Motor neuron (in vitro differentiated cells): ENCODE measurements at places on chromosomes 7 and 10. TPM values are rescaled to one million over a fixed set of nuclear protein-coding genes. Genes with fewer than 3 reads are reported as not detected.

The PRLHR gene
- total RNA-seq = 1.1 TPM in 1 of 2 replicates, not detected in the other

The SSC4D gene
- total RNA-seq = 0.60 and 0.81 TPM in 2 replicates

The MKX gene
- 30.1 and 33.1 TPM in 2 replicates for total RNA-seq

The OR2A5 gene
- 0.13 and 0.18 TPM in 2 replicates for total RNA-seq

The BRAF gene
- total RNA-seq = 33.0 and 33.1 TPM in 2 replicates

The CWF19L1 gene
- 30.8 and 35.5 TPM in 2 replicates for total RNA-seq

The PIK3CG gene
- 0.75 and 0.76 TPM in 2 replicates for total RNA-seq

The CRYGN gene
- total RNA-seq = 0.38 and 0.87 TPM in 2 replicates

The PAX2 gene
- total RNA-seq = 1.0 and 1.6 TPM in 2 replicates

The YWHAG gene
- 267 and 275 TPM in 2 replicates for total RNA-seq

The GDF10 gene
- 0.24 TPM in 1 of 2 replicates, not detected in the other for total RNA-seq

The MYOF gene
- total RNA-seq = 45.6 and 84.5 TPM in 2 replicates

The AMPH gene
- 20.5 and 21.5 TPM in 2 replicates for total RNA-seq

The UNC5B gene
- total RNA-seq = 18.1 and 19.9 TPM in 2 replicates

- ATAC-seq = no peak
Measured at GRCh38 chr7:1964211-1964912, 268.4 kb downstream of the MAD1L1 start.

DNA sequence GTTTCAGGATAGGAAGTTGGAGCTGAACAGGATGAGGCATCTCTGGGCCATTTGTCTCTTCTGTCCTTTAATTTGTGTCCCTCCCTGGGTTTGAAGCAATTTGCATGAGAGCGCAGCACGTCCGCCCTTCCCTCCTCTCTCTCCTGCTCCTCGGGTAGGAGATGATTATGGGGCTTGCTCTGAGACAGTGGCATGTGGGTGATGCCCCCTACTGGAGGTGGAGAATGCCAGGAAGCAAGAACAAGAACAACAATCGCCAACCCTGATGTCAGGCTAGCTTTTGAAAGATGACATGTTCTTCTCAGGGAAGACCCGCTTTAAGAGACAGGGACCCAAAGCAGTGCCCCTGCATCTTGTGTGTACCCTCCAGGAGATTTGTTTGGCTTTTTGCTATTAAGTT is 63.9 kb upstream of the LOXL4 start:
- no peak for ATAC-seq

DNA sequence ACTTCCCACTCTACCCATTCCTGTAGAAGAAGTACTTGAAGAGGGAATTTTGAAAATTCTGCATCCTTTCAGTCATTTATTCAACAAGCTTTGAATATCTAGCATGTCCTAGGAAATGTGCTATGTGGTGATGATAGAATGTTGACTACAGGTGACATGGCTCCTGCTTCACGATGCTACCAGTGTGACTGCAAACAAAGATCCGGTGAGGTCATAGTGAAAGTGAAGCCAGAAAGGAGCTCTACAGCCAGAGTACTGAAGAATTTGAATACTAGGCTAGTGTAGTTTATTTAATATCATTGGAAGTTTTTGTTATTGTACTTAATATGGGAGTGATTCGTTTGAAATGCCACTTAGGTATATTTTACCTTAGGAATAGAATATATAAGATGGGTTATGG is 348.1 kb downstream of the TFEC start:
- no peak for ATAC-seq

GRCh38 chr7:77403957-77404356 is 12.2 kb downstream of the GSAP start:
- ATAC-seq = no peak

- peak; percentile 2 for ATAC-seq
Measured at GRCh38 chr10:79430936-79431335, 14.5 kb downstream of the ZCCHC24 start.

DNA sequence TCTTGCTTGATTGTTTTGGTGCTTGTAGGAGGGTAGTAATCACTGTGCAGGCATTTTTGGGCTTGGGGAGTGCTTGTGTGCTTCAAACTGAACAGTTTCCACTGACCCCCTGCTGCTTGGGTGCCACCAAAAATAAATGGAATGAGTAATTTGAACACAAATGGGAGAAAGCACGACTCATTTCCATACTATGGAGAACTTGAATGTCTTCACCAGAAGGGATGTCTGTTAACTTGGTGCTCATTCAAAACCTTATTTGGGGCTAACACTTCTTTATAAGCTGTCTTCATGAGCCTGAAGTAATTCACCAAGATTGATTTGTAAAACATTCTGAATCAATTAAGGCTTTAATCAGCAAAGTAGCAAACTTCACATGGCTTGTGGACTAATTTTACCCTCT is 560.3 kb downstream of the SDK1 start:
- ATAC-seq = peak; percentile 9

DNA sequence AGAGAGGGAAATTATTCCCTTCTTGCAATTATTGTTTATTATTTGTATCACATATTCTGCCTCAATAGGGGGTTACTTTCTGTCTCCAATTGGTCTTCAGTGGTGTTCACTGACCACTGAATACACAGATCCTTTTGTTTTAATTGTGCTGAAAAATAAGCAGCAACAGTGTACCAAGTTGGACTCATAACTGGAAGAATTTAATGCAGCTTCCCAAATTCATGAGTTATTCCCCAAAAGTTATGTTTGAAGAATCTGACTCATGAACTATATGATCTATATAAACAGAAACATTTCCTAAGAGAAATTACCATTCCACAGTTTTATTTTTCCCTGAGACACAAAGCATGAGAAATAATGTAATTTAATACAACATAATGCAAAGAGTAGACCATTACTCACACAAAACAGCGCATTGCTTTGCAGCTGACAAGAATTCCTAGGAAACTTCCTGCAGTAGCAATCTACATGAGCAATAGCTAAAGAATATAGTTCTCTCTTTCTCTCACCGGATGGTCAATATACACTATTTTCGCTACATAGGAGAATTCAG is 479.2 kb downstream of the HTR7 start:
- no peak for ATAC-seq

DNA sequence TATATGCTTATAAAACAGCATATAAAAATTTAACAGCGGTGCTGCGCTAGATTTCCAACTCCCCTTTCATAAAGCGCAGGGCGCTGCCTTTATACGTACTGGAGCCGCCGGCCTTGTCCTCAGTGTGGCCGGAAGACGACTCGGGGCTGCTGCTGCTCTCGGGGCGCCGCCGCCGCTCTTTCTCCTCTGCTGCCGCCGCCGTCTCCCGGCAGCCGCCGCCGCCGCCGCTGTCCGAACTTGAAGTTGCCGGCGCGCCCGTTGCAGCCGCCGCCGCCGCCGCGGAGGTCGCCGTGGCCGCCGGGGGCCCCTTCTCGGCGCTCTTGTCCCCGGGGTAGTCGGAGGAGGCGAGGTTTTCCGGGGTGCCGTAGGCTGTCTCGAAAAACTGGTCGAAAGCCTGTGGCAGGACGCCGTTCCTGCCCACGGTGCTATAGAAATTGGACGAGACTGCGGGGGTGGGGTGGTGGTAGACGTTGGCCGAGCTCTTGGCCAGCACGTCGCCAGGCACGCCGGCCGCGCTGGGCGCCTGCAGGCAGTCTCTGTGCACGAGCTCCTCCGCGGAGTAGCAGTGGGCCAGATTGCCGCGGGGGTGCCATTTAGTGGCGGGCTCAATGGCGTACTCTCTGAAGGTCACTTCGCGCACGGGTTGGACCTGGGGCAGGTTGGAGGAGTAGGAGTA is 557 bp downstream of the HOXA11 start:
- peak; percentile 50 for ATAC-seq

- ATAC-seq = no peak
Measured at GRCh38 chr10:96921655-96922054, 89.6 kb downstream of the LCOR start.

- ATAC-seq = no peak
Measured at GRCh38 chr7:157310676-157311185, 26.1 kb upstream of the DNAJB6 start.

DNA sequence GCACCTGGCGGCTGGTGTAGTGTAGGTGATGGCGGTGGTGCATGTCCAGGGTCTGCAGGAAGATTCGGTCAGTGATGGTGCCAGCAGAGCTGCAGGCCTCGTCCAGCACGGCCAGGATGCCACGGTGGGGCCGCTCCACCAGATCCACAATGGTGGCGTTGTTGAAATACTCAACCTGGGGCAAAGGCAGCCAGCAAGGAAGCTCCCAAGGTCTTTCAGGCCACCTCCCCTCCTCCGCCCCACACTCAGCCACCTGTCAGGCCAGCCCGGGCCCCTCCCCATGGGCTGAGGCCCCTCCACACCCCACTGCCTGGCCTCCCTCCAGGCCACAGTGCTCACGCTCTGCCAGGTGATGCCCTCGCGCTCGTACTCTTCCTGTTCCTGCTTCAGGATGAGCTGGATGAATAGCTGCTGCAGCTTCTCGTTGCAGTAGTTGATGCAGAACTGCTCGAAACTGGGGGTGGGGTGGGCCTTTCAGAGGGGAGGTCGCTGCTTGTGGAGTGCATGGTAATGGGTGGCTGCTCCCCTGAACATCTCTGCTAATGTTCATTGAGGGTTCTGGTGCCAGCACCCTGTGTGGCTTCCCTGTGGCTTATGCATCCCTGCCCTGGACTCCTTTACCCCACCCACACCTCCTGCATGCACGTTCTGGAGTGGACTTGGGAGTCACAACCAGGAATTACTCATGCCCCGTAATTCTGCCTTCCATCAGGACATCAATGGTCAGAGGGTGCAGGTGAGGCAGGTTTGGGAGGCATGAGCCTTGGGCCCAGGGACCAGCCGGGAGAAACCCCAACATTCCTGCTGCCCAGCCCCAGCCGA is 8.9 kb downstream of the MYO1G start:
- no peak for ATAC-seq

GRCh38 chr10:90959826-90960225 is 38.9 kb upstream of the ANKRD1 start:
- ATAC-seq = no peak

GRCh38 chr10:27997865-27998177 is 1.1 kb downstream of the ODAD2 start:
- no peak for ATAC-seq

DNA sequence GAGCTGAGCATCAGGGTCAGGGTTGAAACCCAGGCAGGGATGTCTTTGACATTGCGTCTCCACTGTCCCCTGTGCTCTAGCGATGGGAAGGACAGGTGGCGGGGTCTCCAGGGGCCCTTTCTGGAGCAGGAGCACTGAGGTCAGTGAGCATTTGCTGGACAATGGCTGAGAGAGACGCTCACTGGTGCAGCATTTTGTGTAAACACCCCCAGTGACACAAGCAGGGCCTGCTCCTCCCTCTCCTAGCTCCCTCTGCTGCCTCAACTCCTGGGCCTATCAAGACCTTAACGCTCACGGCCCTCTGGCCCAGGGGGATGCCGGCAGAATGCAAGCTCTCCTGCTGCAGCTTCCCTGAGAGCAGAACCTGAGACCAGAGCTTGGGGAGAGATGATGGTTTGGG is 17.4 kb upstream of the INMT start:
- ATAC-seq = peak; percentile 57

GRCh38 chr7:76381814-76382213 is 23.0 kb upstream of the YWHAG start:
- no peak for ATAC-seq

- peak; percentile 56 for ATAC-seq
Measured at GRCh38 chr7:23470330-23471105, at the start of gene IGF2BP3. IGF2BP3 (minus strand) TSS chr7:23470491; CDS start chr7:23470110, 381 bp downstream.

- no peak for ATAC-seq
Measured at GRCh38 chr10:15712883-15713282, 6.8 kb downstream of the ITGA8 start.

GRCh38 chr7:35797311-35797710 is 3.5 kb upstream of the SEPTIN7 start:
- ATAC-seq = no peak

DNA sequence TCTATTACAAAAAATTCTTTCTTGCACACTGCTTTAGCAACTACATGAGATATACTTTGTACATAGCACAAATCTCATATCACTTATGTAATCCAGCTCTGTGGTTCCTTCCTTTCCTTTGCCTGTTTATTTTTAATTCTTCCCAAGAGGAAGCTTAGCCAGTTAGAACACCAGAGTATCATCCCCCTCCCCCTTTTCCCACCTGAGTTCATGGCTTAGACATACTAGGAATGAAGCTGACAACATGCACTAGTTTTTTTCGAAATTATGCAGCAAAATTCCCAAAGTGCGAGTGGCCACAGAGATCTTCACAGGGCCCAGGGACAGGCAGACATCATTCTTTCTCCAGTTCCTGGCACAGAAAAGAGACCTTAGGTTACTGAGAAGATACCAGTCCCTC is 17.8 kb downstream of the CAV1 start:
- ATAC-seq = no peak

DNA sequence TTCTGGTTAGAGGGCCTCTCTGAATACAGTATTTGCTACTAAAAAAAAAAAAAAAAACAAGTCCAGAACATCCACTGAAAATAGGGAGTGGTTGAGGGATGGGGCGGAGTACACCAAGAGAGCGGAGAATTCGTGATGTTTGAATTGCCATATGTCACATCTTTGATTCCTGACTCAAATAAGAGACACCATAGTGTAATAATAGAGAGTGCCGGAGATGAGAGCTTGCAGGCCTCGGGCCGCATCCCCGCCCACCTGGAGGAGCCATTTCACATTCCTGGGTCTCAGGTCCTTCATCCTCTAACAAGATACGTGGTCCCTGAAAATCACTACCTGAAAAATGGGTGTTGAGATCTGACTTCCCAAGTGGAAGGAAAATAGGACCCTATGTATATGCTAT is 46.8 kb downstream of the KIAA1549 start:
- ATAC-seq = no peak

DNA sequence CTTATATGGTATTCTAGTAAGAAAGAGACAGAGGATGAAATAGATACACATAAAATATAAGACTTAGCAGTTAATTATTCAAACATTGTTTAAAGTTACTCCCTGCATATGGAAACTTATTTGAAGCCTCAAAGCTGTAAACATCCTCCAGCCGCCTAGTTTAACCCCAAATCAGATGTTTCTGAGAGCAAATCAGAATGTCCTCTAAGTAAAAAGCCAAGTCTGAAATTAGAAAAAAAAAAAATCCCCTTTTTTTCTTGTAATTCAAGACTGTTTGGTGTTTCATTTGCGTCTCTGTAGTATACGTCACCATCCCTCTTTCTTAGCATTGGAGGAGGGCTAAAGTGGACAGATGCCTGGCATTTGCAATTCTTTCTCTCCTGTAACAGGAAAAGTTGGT is 46.4 kb downstream of the TMEM26 start:
- ATAC-seq = no peak

GRCh38 chr10:20858292-20859124 is 38.6 kb downstream of the NEBL start:
- ATAC-seq = no peak

DNA sequence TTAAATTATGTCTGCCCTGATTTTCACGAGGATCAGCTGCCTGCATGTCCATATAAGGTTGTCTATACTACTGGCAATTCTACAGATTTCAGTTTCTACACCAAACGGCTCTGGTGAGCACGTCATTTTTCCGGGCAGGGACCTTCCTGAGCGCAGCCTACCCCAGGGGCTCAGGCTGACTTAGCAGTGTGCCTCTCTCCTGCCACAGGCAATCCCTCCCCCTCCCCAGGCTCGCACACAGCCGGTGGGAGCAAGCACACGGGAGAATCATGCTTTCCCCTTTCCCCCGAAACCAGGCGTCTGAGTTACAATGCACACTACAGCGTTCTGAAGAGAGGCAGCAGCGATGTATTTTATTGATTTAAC is 1.7 kb downstream of the KLF6 start:
- peak; percentile 5 for ATAC-seq

GRCh38 chr10:91201213-91201996 is 19.1 kb upstream of the PCGF5 start:
- ATAC-seq = no peak
